ENCODE measurements at places on chromosomes 1 and 21.

DNA sequence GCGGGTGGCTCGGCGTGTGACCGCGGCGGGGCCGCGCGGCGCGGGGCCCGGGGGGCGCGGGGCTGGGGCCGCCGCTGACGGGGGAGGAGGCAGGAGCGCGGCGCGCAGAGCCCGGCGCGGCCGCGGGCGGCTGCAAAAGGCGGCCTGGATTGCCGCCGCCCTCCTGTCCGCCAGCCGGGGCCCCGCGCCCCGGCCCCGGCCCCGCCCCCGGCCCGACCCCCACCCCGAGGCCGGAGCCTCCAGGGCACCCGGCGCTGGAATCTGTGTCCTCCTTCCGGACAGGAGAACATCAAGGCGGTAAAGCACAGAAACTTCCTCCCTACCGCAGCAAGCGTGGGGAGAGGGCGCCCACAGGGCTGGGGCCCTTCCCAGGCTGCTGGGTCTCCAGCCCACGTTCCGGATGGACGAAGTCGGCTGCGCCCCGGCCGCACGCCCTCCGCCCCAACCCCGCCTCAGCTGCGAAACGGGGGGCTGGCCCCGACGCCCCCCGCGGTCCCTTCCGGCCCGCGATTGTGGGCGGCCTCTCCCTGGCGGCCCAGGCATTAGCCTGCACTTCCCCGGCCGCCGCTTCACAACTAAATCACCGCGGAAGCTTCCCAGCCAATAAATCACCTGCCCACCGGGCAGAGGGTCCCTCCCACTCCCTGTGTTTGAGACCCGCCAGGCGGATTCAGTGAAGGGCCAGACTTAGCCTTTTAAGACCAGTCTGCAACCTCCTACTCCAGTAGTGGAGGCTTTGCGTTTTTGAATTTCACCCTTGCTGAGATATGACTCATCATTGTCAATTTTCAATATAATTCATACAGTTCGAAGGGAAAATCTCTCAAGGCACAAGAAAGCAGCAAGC, 106.0 kb downstream of the SLC45A1 start:
- DNase-seq = peak; percentile 65

DNA sequence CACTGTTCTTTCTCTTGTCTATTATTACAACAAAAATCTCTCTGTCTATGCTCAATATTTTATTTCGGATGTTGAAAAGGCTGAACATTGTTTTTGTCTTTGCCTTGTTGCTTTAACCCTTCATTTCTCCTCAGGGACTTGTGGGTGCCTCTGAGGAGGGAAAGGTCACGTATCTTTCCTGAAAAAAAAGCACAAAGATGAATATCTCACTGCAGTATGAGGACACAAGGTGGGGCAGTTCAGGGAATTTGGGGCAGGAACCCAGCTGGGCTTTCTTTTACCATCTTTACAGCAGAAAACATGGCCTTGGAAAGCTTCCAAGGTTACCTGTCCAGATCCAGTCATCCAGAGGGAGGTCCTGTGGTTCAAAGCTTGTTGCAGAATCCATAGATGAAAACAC, 99.1 kb upstream of the LPGAT1 start:
- no peak for DNase-seq

GRCh38 chr21:41149199-41149598, 18.8 kb upstream of the BACE2 start:
- no peak for DNase-seq

DNA sequence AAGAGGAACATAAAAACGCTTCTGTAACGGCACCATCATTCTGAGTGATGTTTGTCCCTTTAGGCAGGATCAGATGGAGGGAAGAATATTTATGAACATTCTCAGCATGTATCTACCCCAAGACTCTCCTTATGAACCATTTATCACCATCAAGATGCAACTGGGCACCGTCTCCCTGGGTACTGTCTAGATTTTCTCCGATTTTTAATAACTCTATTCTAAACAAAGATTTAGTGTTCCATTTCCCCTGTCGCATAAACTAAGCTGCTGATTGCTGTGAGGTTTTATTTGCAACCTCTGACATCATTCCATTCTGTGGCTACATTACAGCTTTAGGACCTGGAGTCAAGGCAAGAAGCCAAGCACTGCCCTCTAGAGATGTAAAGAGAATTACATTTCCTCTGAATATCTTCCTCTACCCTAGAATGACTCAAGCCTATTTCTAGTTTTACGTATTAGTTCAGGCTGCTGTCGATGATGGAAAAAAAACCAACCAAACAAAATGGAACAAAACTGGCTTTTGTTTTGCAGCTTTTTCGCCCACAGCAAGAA, 130.1 kb upstream of the MAP1LC3C start:
- no peak for DNase-seq

- no peak for DNase-seq
These were observed 4.1 kb downstream of the MRPL9 start for GRCh38 chr1:151759241-151759640.

GRCh38 chr1:8745749-8746390, 71.6 kb downstream of the RERE start:
- no peak for DNase-seq

GRCh38 chr21:28442624-28443023, 550.1 kb downstream of the LTN1 start:
- DNase-seq = no peak

DNA sequence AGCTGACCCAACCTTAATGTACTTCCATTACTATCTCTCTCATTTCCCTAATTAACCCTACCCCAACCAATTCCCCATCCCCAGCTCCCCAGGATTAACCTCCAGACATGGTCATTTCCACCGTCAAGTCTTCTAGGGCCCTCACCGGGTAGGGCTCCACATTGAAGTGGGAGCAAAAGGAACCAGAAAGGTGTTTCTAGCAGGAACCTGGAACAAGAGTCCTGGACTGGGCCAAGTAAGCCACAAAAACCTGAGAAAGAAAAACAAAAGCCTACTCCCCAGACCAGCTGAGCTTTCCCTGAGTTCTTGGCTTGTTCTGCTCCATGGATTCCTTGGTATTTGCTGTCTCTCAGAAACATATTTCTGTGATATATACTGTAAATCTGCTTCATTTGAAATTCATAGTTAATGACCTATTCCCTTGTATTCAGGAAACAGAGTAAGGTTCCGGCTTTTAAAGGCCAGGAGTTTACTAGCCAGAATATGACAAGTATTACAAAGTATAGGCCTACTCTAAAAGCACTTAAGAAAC, 58.4 kb downstream of the SYF2 start:
- DNase-seq = no peak

DNA sequence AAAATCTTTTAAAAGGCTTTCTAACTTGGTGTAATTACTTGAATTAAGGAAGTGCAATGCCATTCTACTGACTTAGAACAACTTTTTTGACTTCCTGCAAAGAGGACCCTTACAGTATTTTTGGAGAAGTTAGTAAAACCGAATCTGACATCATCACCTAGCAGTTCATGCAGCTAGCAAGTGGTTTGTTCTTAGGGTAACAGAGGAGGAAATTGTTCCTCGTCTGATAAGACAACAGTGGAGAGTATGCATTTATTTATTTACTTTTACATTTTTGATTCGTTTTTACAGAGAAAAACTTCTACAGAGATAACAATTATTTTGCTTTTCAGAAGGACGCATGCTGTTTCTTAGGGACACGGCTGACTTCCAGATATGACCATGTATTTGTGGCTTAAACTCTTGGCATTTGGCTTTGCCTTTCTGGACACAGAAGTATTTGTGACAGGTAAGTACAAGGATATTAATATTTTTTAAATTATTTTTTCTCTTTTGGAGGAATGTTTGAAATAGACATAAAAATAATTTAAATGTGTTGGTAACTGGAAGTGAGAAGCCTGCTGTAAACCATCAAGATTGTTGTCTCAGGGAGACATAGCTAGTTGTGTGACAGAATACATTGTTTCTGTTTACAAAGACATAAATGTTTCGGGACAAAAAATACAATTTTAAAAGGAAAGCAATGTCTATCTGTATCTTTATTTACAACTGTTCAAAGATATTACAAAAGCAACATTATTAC, at the start of gene PTPRC:
Gene PTPRC, plus strand, starts transcription at position 147 of the 742 bp plus-strand sequence. Its CDS starts 229 bp downstream, at position 376.
- peak; percentile 66 for DNase-seq

GRCh38 chr1:27522432-27523336, 32.7 kb upstream of the WASF2 start:
- peak; percentile 60 for DNase-seq

- DNase-seq = no peak
These were observed 9.8 kb downstream of the TNFRSF18 start for GRCh38 chr1:1196431-1197187.

GRCh38 chr1:207603777-207604176, 41.2 kb upstream of the CR1L start:
- DNase-seq = no peak

- DNase-seq = peak; percentile 76
These were observed 8.8 kb upstream of the FGR start for GRCh38 chr1:27643600-27644368.

- no peak for DNase-seq
These were observed 6.6 kb upstream of the NUCKS1 start for GRCh38 chr1:205756552-205756951.

DNA sequence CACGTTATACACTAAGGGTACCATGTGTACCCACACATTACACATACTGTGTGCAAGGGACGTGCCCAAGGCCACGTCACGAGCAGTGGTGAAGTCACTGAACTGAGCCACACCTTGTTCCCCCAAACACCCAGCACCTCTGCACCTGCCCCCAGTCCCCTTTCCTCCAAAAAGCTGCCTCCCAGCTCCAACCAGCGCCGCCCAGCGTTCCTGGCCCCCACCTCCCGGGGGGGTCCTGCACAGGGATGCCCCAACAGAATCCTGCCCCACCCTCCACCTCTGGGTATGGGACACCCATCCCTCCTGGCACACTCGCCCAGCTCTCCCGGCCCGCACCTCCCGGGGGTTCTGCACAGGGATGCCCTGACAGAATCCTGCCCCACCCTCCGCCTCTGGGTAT, 54.1 kb downstream of the CHD5 start:
- no peak for DNase-seq

- DNase-seq = no peak
These were observed 1.1 kb downstream of the LGALS8 start for GRCh38 chr1:236524895-236525184.

DNA sequence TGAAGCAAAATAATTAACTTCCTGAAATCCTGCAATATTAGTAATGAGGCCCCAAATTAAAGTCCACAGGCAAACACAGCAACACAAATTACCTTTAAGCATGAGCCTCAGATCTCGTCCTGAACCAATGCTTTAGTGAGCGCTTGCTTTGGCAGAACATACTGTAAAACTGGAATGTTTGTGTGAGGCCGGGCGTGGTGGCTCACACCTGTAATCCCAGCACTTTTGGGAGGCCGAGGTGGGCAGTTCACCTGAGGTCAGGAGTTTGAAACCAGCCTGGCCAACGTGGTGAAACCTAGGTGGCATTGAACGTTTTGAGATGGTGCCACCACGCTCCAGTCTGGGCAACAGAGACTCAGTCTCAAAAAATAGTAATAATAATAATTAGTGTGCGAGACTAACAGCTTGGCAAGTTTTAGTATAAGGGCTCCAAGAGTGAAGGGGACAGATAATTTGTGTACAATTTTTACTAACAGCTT, 17.8 kb downstream of the SFPQ start:
- DNase-seq = no peak

DNA sequence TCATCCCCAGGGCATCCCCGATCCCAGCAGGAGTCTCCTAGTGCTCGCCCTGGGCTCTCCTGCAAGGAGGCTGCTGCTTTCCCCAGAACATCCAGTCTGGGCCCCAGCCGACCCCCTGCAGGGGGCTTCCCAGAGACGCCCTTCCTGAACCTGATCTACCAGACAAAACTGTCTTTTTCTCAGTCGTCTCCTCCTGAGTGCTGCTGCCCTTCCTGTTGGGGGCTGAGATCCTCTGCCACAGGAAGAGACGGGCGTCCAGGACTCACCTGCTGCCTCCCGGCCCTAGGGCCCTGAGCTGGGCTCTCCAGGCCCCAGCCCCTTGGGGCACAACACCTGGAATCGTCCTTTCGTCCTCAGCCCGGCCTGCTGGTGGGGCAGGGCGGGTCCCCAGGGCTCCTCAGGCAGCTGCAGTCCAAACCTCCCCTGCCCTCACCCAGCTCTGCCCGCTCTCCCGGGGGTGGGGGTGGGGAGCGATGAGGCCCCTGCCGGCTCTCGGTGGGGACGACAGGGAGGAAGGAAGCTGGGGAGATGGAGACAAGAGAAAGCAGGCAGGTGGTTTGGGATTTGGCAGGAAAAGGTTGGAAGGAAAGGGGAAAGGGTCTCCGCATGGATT, 36.9 kb downstream of the TP73 start:
- no peak for DNase-seq

DNA sequence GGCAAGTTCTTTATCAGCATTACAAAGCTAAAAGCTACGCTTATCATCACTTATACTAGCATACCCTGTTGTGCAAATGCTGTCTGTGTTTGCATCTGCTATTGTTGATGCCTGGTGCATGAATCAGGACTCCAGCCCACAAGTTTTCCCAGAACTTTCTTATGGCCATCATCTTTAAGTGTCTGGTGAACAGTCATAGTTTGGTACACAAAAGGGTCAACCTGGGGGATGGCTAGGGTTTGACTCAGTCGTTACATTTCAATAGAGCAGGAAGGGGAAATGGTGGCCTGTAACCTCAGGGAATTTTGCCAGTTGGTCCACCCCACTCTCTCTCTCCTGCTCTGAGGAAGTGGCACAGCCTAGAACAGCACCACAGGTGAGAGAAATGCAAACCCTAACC, 35.4 kb downstream of the SELL start:
- DNase-seq = no peak

- DNase-seq = no peak
These were observed 29.1 kb upstream of the SRP9 start for GRCh38 chr1:225748529-225748928.

GRCh38 chr21:35674895-35675470, 385.3 kb downstream of the SETD4 start:
- no peak for DNase-seq

DNA sequence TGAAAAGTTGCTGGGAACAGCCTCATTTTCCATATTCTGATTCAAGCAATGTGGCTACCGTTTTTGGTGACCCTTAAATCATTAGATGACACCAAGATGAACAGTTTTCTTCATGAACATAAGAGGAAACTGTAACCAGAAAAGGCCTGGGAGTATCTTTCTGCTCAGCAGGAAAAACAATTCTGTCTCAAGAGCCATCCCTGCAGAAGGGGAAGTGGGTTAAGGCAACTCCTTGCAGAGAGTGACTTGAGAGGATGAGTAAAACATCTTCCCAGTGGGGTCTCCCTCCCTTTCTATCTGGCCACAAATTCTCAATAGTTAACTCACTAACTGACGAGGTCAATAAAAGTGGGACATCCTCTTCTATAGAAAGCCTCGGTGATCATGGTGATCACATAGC, 187.6 kb upstream of the NRIP1 start:
- no peak for DNase-seq

GRCh38 chr1:101121975-101122374, 96.4 kb upstream of the DPH5 start:
- DNase-seq = no peak

GRCh38 chr1:215657047-215657446, 89.9 kb downstream of the KCTD3 start:
- DNase-seq = no peak

- DNase-seq = peak; percentile 49
These were observed 7.9 kb upstream of the NLRP3 start for GRCh38 chr1:247408100-247408499.

DNA sequence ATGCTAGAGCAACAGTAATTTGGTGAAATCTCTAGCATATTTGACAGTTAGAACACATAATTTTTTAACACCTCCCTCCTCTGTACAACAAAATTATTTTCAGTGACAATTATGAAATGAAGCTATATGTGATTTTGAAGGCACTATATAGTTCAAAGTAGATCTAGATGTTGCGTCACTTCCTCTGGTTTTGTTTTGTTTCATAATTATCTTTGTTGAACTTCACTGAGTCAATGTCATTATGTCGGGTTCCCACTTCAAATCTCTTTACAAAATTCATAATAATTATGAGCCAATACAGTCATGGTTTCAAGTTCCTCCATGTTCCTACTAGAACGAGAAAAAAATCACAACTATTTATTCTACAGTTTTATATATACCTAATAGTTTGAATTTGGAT, 254.8 kb upstream of the PLXNA2 start:
- DNase-seq = no peak

All from CD4-positive, alpha-beta T cell treated with Interferon alpha-2 for 1 hour (primary cell).